Iris pigment epithelial cell (primary cell): ENCODE measurements at places on chromosomes 4 and X.
A peak's percentile ranks its signal among the peaks of the same experiment; 100 is the strongest.

DNA sequence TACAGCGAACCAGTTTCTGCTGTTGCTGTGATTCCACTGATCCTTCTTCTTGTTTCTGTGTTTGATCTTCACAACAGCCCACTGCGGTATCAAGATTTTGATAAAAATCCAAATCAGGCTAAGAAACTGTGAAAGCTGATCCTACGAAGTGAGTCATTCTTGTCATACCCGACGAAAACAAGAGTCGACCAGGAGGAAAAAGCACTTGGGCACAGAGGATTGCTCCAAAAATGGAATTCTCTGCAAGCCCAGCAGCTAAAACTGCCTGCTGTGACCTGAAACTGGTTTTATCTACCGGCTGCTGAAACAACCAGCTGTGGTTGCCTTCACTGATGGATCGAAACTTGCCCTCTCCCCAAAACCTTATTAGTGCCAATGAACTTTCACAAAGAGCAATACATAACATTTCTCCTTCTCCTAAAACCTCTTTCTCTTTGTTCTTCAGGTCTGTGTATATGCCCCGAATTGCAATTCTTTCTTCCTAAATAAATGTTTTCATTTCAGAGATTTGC, 607.0 kb upstream of the PRKX start:
- DNase-seq, result no peak

GRCh38 chrX:24285082-24285481, 28.8 kb downstream of the SUPT20HL2 start:
- peak; percentile 16 for DNase-seq

- peak; percentile 47 for DNase-seq
These were observed 232.4 kb downstream of the PPP3CA start for GRCh38 chr4:101114936-101115372.

DNA sequence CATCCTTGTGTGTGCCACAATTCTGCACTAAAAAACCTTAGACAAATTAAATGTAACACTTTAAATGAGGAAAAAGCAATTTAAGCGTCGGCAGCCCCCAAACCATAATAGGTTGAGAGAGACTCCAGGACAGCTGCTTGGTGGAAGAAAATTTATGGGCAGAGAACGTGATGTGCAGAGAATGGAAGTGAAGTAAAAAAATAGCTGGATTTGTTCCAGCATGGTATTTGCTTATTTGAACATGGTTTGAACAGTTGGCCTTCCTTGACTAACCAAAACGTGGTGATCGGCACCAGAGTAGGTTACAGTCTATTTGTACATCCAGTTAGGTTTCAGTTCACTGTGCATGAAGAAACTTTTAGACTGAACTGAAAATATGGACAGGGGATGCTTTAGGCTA, 343.0 kb upstream of the CPEB2 start:
- DNase-seq, result no peak

DNA sequence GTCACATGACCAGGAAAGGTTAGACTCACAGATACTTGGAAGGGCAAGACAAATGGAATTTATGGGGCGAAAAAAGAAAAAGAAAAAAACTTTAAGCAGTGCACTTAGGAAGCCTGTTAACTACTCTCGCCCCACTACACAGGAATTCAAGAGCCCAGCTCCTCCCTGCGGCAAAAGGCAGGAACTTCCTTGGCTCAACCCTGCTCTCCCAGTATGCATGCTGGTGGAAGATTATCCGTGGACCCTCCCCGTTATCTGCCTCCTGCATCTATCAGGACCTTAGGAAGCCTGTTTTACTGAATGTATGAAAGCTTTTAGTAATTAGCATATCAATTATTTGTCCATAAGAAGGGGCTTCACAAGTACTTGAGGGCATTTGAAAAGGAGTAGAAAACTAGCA, 40.1 kb upstream of the RPA4 start:
- peak; percentile 34 for DNase-seq

- no peak for DNase-seq
These were observed 33.8 kb downstream of the PNMA5 start for GRCh38 chrX:152960115-152960514.

- no peak for DNase-seq
These were observed 4.1 kb upstream of the RS1 start for GRCh38 chrX:18676050-18676449.

DNA sequence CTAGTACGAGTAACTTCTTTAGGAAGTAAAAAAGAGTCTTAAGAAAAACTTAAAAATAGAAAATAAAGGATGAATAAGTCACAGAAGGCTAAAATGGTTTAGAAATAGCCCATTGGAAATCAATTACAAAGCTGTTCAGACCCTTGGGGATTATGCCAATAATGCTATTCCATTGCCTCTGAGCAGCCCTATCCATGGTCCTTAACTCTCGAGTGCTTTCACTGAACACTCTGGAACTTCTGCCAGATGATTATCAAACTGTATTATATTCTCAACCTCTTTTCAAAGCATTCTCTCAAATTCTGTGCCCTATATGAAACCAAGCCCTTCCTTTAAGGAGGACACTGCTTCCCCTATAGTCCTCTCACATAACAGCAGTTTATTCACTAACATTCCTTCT, 17.0 kb downstream of the SLC9B1 start:
- DNase-seq, result peak; percentile 27

GRCh38 chr4:180380733-180381132, 1862.5 kb upstream of the TENM3 start:
- peak; percentile 26 for DNase-seq

DNA sequence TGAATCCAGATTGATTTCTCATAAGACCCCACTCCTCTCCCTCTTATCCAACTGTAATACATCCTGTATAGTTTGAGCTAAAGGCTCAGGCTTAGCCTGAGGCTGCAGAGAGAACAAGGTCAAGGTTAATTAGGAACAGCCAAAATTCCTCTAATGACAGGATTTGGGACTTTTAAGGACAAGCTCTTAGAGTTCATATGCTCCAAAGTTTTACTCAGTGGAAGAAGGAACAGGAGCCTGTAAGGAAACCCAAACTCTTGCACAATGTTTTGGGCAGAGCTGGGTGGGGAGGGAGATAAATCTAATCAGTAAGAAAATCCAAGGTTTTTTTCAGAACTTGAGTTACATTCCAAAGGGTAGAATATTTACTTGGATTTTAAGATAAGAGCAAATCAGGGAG, 238.8 kb downstream of the QDPR start:
- DNase-seq, result peak; percentile 5

DNA sequence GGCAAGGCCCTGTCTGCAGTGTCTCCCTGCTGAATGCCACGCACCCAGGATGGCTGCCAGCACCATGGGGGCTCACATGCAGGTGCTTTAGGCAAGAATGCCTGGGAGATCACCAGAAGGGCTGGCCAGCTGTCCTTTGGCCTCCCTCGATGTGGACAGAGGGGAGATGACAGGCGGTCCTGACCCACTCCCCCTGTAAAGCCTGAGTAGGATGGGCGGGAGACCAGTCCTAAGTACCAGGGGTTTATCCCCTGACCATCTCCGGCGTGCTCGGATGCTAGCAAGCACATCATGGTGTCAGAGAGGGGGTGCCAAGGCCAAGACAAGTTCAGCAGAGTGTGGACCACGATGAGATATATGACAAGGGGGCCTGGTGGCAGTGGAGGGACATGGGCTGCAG, 5.3 kb downstream of the PDZD4 start:
- DNase-seq, result no peak

GRCh38 chr4:125313497-125313896, 1.3 kb upstream of the FAT4 start:
- DNase-seq, result peak; percentile 90

GRCh38 chrX:21047034-21047455, 327.2 kb upstream of the CNKSR2 start:
- DNase-seq, result no peak
